ENCODE measurements at places on chromosomes 4 and X. TPM values are rescaled to one million over a fixed set of nuclear protein-coding genes. Genes with fewer than 3 reads are reported as not detected.

The UGT2A2 gene
- not detected for total RNA-seq

The MEPE gene
- total RNA-seq: not detected

The CT45A5 gene
- total RNA-seq: not detected

The RFC1 gene
- total RNA-seq: 83.3 TPM

The FGA gene
- total RNA-seq: not detected

The TBC1D8B gene
- total RNA-seq: 0.26 TPM

The EMCN gene
- not detected for total RNA-seq

The CD99L2 gene
- 9.0 TPM for total RNA-seq

The PCDH18 gene
- total RNA-seq: not detected

The BMPR1B gene
- not detected for total RNA-seq

The TLR3 gene
- not detected for total RNA-seq

The SYN1 gene
- total RNA-seq: 0.22 TPM

The LAGE3 gene
- total RNA-seq: 63.2 TPM

The CT47B1 gene
- not detected for total RNA-seq

The CNKSR2 gene
- total RNA-seq: 7.4 TPM

The HS6ST2 gene
- 1.1 TPM for total RNA-seq

The MXRA5 gene
- not detected for total RNA-seq

The TMEM154 gene
- 13.0 TPM for total RNA-seq

The SOWAHD gene
- 0.21 TPM for total RNA-seq

The HS3ST1 gene
- 0.51 TPM for total RNA-seq

The SPANXA1 gene
- not detected for total RNA-seq

The FHIP1A gene
- total RNA-seq: not detected

The DGAT2L6 gene
- total RNA-seq: not detected

The CLNK gene
- 0.57 TPM for total RNA-seq

The MAGEA3 gene
- total RNA-seq: not detected

All from activated T-helper 1 cell treated with anti-CD3 and anti-CD28 coated beads, Interleukin-12 subunit alpha, Interleukin-12 subunit beta, Interleukin-2, Interleukin-4 antibody, amounts not matched to agents 30 ng/mL and 10 ng/mL and 1 ng/mL, durations not matched to agents 14 hours and 24 hours and 36 hours (primary cell).